Fibroblast of pulmonary artery (primary cell): ENCODE measurements at places on chromosomes 13 and 19.

DNA sequence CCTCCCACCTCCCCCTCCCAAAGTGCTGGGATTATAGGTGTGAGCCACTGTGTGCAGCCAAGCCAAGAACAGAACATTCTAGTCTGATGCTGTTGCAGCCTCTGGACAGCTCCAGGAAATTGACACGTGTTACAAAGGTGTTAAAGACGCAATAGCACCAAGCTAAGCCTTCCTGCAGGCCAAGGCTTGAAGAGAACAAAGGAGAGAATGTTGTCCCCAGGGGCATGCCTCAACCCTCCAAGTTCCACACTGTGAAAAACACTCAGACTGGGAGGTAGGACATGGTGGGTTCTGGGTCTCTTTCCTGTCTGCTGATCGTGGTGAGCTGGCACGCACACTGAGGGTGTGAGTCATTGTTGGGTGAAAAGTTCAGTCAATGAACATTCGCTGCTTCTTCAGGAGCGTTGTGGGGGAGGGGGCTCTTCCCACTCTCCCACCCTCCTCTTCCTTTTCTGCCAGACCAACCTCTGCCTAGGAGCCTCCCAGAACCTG, 5.3 kb upstream of the PTPRS start:
- DNase-seq: peak; percentile 67

DNA sequence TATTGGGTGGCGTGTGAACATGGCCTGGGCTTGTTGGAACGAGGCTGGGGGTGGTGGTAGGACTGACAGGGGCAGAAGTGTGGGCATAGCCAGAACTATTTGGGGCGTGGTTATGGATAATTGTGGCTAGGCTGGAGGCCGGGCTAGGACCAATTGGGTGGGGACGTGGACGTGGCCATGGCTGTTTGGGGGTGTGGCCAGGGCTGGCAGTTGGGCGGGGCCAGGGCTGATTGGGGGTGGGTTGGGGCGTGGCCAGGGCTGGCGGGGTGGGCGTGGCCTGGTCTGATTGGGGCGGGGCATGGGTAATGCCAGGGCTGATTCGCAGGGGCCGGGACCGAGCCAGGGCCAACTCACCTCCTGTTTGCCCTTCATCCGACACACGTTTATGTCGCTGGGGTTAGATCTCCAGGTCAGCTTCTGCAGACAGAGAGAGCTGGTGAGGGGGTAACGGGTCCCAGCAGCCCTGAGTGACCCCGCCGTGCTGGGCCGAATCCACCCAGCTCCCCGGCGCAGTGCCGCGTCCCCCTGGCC, 2.8 kb downstream of the SEMA6B start:
- DNase-seq: no peak

DNA sequence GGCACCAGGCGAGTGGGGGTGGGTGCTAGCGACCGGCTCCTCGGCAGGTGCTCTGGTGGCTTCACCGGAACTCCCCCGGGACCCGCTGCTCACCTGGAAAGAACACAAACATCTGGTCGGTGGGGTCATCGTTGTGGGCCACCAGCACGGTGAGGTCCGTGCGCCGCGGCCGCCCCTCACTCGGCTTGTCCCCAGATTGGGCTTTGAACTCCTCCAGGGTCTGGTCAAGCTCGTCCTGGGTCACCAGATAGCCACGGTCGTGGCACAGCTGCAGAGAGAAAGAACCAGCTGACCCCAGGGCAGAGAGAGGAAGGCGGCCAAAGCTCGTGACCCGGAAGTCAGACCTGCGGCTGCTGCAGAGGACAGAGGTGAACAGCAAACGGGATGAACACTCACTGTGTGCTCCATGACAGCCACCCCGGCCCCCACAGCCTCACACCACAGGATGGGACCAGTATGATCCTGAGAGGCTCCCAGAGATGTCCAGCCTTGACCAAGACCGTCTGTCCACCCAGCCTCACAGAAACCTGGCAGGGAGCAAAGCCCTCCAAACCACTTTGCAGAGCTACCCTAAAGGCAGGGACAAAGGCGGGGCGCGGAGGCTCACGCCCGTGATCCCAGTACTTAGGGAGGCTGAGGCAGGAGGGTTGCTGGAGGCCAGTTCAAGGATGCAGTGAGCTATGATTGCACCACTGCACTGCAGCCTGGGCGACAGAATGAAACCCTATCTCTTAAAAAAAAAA, 1.2 kb downstream of the POLR2E start:
- DNase-seq: no peak

DNA sequence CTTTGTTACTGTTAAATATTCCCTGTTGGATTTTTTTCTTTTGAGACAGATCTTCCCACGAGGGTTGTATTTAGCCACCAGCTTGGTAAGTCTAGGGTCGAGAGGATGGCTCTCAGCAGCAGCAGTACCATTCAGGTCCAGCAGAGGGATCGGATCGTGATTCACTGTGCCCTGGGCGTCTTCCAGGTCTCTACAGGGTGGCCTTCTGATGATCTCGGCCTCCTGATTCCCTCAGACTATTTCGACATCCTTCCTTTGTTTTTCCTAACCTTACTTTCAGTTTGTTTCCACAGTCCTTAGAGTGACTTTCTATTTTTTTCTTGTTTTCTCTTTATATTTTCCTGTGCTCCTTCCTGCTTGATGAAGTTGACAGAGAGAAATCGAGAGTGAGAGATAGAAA, 1436.9 kb downstream of the UQCRFS1 start:
- DNase-seq: peak; percentile 85

DNA sequence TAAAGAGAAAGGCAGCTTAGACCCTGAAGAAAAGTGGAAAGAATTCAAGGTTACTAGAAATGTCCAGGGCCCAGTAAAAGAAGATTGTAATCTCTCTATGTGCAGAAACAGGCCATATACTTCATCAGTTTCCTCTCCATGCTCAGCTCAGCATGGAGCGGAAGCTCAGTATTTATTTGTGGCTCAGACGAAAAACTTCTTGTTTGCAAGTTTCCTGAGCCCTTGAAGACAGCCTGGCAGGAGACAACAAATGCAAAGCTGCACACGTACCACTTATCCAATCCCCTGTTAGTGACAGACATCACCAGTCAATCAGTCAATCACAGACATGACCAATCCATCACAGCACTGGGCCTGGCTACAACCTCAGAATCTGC, 8.1 kb upstream of the KLF2 start:
- no peak for DNase-seq

GRCh38 chr13:41315443-41316047, 4.5 kb downstream of the NAA16 start:
- DNase-seq: no peak

- DNase-seq: no peak
Measured at GRCh38 chr19:6599866-6600454, 9.0 kb upstream of the CD70 start.

DNA sequence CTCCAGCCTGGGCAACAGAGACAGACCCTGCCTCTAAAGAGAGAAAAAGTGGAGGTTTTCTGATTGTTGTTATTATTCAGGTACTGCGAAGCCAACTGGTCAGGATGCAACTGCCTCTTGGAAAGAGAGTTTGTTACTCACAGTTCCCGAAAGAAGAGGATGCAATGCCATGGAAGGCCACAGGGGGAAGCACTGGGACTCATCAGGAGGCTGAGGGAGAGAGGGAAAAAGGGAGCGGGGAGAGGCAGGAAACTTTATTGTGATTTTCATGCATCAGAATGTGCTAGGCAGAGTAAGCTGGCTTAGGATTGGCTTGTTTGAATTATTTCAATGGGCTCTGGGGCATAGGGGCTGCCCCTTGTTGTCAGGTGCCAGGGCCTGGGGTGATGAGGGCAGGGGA, 27.6 kb downstream of the MYO9B start:
- DNase-seq: peak; percentile 60

- DNase-seq: no peak
Measured at GRCh38 chr13:53873558-53873957, 844.9 kb downstream of the OLFM4 start.

GRCh38 chr13:37960427-37960826, 90.9 kb upstream of the TRPC4 start:
- peak; percentile 3 for DNase-seq

- DNase-seq: no peak
Measured at GRCh38 chr13:77930430-77930829, 11.8 kb upstream of the EDNRB start.

GRCh38 chr19:57438925-57439324, 3.8 kb downstream of the ZNF749 start:
- DNase-seq: no peak

DNA sequence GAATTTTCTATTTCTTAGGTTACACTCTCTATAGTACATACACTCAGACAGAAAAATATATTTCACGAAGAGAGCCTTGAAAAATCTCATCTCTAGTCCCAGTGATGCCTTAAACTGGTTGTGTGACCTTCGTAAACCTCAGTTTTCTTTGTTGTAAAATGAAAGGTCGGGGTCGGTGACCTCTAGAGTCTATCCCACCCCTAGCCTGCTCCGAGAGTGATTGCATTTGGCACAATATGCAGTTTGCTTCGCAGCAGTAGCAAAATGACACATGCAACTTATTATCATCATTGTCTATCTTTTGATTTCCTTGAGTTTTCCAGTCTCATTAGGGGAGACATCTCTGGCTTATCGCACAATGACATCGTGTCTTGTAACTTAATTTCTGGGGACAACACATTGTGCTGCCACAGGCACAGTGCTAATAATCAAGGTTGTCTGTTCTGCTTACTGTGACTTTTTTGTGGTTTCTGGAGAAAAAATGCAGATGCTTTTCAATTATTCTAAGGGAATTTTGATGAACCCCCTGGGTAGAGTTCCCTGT, 115.0 kb downstream of the GGACT start:
- DNase-seq: no peak

DNA sequence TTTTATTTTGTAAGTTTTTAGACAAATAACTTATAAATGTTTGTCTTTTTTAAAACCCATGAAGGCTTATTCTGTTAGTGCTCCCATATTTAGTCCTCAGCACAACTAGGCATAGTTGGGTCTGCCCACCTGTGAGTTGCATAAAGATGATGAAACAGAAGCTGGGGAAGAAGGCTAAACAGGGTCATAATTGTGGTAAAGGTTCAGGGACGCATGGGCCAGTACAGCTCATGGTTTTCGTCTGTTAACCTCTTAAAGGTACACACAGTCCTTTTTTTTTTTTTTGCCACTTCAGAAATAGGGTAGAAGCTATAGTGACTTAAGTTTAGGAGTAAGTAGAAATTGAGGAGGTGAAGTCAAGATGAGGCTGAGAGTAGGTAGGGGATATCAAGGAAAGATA, 58.3 kb downstream of the TM9SF2 start:
- no peak for DNase-seq

GRCh38 chr13:114222461-114222968, 12.2 kb upstream of the CDC16 start:
- DNase-seq: peak; percentile 80

DNA sequence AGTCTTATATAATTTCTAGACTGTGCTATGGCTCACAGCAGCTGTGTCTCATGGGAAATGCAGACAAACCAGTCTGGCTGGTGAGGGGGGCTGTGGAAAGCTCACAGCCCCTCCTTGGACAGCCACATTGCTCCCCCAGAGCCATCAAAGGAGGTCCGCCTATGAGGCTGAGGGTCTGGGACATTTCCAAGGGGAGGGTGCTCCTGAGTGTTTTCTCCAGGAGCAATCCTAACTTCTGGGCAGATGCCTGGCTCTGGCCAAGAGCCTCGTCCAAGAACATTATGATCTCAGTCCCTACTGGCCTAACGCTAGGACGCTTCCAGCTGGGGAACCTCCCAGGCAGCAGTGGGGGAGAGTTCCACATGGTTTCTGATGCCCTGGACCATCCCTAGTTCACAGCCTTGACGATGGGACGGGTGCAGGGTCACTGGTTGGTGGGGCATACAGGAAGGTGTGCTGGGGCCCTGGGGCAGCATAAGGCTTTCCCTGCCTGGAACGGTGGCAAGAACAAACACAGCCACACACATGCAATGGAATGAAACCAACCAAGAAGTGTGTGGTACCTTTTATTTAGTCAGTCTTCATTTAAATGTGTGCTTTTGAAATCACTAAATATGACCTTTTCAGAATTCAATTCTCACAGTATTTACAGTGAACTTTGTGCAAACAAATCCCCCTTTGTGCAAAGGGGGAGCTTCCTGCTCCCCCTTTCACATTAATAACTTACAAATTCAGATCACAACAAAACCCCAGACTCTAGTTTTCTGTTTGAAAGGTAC, 60.6 kb downstream of the CDADC1 start:
- DNase-seq: peak; percentile 76

DNA sequence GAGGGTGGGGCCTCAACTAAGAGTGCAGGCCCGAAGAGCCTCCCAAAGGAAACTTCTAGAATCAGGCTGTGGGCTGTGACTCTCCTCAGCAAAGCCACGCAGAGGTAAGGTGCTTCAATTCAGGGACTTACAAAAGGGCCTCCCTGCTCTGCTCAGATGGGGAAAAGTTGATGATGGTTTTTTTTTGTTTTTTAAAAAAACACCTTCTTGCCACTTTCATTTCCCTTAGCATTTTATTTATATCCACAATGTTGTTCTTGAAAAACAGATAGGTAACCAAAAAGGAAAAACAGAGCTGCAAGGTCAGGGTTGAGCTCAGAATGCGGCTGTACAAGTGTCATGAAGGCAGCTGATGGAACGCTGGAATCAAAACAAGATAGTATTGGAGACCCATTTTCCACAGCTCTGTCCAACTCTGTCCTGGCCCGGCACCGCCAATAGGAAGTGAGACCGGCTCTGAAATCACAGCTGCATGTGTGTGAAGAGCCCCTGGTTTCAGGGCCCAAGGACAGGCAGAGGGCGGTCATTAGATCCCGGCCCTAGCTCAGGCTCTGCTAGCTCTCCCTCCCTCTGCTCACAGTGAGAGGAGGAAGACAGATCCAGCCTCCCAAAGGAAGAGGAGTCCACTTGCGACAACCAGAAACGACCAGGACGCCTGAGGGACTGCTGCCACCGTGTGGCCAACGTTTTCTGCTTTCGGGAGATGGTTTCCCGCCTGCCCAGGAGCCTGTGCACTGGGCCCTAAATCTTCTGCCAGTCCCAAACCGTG, 58.3 kb downstream of the KLF2 start:
- DNase-seq: peak; percentile 93

- no peak for DNase-seq
Measured at GRCh38 chr19:48856921-48857320, 11.5 kb downstream of the PLEKHA4 start.

GRCh38 chr13:44352671-44353070, 21.0 kb upstream of the SERP2 start:
- DNase-seq: no peak

GRCh38 chr13:105474983-105475610, 1060.4 kb downstream of the EFNB2 start:
- no peak for DNase-seq

DNA sequence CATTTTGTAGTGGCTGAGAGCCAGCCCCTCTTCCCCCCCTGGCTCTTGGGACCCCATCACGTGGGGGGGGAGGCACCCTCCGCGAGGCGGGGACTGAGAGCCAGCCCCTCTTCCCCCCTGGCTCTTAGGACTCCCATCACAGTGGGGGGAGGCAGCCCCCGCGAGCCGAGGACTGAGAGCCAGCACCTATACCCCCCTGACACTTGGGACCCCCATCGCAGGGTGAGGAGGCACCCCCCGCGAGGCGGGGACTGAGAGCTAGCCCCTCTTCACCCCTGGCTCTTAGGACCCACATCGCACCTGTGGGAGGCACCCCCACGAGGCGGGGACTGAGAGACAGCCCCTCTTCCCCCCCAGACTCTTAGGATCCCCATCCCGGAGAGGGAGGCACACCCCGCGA, 2426.5 kb upstream of the PCDH20 start:
- no peak for DNase-seq

- peak; percentile 77 for DNase-seq
Measured at GRCh38 chr13:23679220-23679619, 109.0 kb downstream of the TNFRSF19 start.
